Activated naive CD4-positive, alpha-beta T cell treated with anti-CD3 and anti-CD28 coated beads for 36 hours (primary cell): ENCODE measurements at places on chromosomes 5 and 9.

GRCh38 chr5:18553269-18553668, 919.0 kb downstream of the TAF11L14 start:
- no peak for DNase-seq

DNA sequence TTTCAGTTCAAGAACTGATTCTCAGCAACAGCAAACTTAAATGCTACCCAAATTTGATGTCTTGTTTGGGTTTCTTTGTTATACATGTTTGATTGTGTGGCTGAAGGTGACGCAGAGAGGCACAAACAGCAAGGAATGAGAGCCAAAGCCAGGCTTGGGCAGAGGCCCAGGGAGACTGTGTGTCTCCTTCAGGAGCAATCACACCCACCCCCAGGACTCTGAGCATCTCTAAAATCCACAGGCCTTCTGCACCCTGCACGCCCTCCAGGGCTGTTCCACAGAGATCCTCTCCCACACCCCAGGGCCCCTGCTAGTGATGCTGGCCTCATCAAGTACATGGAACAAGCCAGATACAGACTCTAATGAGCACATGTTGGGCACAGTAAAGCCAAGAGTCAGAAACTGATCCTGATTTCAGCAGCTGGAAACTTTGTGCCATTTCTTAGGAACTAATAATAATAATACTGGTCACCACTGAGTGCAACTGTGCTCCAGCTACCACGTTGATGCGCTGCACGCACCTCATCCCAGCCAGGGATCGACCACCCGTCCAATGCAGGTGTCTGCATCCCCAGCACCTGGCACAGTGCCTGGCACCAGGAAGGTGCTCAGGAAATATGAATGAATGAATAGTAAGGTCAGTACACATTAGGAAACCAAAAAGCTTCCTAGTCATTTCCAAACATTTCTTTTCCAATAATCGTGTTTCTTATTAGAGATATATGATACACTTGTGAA, 54.6 kb upstream of the TCF7 start:
- DNase-seq, result no peak

GRCh38 chr5:132261881-132262845, 4.7 kb downstream of the PDLIM4 start:
- peak; percentile 3 for DNase-seq

- DNase-seq, result no peak
Measured at GRCh38 chr9:130026583-130027340, 16.2 kb downstream of the FNBP1 start.

GRCh38 chr5:179568721-179569120, 18.4 kb downstream of the RUFY1 start:
- DNase-seq, result no peak

DNA sequence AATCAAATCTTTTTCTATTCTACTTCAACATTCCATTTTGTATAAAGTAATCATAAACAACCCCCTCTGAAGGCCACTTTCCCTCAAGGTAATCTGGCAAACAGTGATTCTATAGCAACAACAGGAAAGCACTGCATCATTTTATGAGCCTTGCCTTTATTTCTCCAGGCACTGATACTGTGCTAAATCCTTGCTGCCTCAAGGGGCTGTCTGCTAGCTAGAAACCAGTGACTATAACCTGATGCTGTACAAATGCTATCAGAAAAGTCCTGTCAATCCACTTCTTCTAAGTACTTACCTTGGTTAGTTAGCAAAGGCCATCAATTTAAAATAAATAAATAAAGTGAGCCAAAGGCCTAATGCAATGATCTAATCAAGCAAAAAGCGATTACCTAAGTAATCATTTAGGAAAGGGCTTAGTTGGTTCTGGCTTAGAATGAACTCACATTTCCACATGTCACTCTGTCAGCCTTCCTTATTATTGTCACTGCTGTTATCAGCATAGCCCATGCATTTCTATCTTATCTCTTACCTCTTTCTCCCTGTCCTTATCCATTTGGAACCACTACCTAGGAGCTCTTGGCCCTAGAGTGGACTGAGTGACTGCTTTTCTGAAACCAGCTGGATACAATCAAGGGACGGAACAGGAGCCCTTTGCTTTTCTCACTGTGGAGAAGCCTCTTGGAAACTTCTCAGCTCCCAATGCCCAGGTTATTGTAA, 246.1 kb upstream of the MEF2C start:
- DNase-seq, result no peak

GRCh38 chr5:153030755-153031725, 459.4 kb upstream of the GRIA1 start:
- DNase-seq, result no peak

- DNase-seq, result no peak
Measured at GRCh38 chr5:131984956-131985665, 26.3 kb downstream of the ACSL6 start.

- no peak for DNase-seq
Measured at GRCh38 chr5:118405650-118406061, 582.7 kb downstream of the DTWD2 start.

- no peak for DNase-seq
Measured at GRCh38 chr5:37900692-37901091, 60.9 kb upstream of the GDNF start.

GRCh38 chr5:91291628-91292569, 91.2 kb downstream of the ARRDC3 start:
- peak; percentile 23 for DNase-seq

GRCh38 chr5:123035918-123036390, 571 bp downstream of the PPIC start:
- DNase-seq, result no peak

DNA sequence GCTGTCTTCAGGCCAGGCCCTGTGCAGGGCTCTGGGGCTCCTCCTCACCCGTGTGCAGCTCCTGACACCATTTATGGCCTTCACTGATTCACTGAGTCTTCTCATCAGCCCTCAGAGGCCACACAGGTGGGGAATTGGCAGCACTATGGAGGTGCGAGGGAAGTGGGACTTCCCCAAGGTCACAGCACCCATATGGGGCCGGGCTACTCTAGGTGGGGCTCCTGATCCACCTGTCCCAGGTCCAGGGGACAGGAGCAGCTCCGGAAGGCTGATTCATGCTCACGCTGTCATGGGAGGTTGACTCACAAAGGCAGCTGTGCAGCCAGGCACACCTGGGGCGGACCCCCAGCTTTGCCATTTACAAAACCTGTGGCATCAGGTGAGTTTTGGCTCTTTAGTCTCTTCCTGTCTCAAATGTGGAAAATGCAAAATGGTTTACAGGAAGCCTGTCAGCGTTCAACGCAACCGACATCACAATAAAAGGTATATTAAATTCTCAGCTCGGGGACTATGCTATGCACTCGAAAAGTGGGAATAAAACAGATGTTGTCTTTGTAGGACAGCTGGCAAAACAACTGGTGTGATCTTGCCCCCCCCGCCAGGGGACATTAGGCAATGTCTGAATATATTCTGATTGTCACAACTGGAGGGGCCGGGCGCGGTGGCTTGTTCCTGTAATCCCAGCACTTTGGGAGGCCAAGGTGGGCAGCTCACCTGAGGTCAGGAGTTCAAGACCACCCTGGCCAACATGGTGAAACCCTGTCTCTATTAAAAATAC, 15.0 kb downstream of the NAIF1 start:
- DNase-seq, result no peak

DNA sequence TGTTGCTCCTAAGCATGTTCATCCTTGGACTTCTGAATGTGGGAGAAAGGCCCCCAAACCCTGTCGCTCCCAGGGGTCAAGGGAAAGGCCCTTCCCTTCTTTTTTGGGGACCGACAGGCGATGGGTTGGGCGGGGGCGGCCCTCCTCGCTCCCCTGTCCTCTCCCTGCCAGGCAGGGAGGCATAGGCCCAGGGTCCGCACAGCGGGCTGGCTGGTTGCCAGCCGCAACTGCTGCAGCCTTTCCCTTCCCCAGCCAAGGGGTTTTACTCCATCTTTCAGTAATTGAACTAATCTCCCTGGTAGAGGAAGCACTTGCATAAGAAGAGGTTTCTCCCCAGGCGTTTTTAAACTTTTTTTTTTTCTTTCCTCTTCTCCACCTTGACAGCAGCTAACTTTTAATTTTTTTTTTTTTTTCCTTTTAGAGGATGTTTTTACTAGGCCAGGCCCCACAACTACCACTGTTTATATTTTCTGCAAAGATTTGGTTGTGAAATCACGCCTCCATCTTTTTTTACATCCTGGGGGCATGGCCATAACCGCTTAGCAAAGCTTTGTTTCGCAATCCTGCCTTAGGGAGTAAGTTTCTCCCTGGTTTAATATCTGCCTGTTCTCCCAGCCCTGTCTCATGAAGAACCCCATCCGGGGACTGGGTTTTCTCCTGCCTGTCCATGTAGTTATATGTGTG, 216.9 kb upstream of the ZNF608 start:
- no peak for DNase-seq

- DNase-seq, result no peak
Measured at GRCh38 chr5:24094081-24094679, 550.6 kb downstream of the CDH10 start.

- no peak for DNase-seq
Measured at GRCh38 chr5:76986825-76987526, 34.1 kb downstream of the CRHBP start.

- no peak for DNase-seq
Measured at GRCh38 chr5:116315531-116315930, 230.7 kb downstream of the COMMD10 start.

- DNase-seq, result no peak
Measured at GRCh38 chr9:116767219-116767618, 80.1 kb downstream of the TRIM32 start.

DNA sequence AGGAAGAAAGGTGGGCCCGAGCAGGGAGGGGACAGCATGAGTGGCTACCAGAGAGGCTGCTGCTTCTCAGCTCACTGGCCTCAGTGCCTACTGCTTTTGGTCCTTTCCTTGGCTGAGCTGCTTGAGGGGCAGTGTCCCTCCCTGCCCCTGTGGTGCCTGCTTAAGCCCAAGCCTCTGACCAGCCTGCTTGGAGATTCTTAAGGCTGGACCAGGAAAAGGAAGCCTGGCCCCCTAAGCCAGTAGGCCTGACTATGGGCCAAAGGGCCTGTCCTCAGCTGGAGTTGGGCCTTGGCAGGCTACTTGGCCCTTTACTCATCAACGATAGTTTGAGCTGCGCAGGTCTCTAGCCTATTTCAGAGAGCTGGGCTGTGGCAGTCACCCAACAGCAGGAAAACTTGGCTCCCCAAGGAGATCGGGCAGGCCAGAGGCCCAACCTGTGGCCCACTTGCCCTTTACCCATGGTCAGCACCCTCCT, 24.9 kb downstream of the TCF7 start:
- DNase-seq, result no peak

GRCh38 chr9:129476821-129477611, 143.9 kb downstream of the C9orf50 start:
- DNase-seq, result no peak

DNA sequence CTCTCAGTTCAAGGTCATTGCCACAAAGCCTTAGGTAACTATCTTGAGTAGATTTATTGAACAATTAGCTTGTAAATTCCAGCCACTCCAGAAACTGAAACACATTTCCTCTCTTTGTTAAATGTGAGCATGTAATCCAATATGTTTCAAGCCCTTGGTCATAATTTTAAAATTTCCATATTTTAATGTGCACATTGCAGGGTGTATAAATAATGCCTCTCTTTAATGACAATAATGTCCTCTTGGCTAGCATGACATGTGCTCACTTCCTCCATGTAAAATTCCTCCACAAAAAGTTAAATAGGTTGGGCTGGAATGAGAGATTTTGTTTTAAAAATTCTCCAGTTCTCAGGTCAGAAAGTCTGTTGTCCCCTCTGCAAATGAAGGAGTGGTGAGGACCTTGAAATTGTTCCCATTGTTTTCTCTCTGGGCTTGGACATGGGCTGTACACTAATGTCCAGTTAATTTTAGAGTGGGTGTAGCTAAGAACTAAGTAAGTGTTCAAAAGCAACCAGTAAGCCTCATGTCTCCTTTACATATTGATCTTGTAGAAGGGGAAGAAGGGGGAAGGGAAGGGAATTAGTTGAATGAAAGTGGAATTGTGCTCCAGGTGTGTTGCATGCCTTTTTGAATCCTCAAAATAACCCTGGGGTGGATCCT, 2.9 kb downstream of the PPP3R2 start:
- DNase-seq, result no peak

DNA sequence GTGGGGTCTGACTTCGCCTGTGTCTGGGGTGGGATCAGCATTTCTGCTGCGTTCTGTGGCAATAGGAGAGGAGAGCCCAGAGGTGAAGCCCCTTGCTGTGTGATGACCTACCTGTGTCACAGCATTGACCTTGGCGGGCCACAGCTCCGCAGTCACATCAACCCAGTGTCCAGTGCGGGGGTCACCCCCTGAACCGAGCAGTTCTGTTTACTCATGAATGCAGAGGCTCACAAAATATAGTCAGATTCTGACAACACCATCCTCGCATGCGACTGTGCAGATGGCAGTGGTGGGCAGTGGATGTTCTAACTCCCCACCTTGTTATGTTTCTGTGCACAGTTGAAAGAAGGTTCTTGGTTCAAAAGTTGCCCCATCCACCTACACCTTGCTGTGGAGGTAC, 100.1 kb downstream of the ADAMTS16 start:
- no peak for DNase-seq

- no peak for DNase-seq
Measured at GRCh38 chr9:3342159-3342777, 183.5 kb downstream of the RFX3 start.

GRCh38 chr9:137694962-137695875, 76.4 kb downstream of the EHMT1 start:
- peak; percentile 20 for DNase-seq

DNA sequence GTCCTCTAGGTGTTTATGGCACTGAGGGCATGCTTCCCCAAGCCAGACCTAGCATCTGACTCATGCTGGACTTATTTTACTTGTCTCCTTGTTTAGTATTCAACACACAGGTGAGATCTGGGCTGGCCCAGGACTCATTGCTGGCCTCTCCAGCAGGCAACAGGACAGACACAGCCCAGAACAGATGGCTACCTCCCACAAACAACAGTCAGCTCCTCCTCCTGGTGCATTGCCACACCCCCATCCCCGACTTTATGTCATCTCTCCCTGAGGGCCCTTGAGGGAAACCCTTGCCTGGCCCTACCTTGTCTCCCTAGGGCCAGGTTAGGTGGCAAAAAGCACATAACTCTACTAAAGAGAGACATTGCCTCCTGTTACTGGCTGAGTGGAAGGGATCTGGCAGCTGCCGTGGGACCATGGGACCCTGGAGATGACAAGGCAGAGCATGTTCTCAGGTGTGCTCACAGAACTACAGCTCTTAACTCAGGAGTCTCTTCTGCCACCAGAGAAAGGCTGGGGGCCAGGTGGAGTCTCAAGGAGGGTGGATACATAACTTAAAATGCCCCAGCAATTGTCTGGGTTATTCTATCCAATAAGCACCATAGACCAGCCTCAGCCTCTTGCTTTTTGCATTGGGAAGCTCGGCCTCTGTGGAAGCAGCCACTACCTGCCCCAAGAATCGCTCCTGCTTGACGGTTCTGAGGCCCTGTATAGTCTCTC, 2.3 kb downstream of the ACSL6 start:
- no peak for DNase-seq
